ENCODE measurements at places on chromosomes 7 and 10.

GRCh38 chr7:138066954-138067394 is 9.3 kb upstream of the AKR1D1 start:
- DNase-seq = no peak

DNA sequence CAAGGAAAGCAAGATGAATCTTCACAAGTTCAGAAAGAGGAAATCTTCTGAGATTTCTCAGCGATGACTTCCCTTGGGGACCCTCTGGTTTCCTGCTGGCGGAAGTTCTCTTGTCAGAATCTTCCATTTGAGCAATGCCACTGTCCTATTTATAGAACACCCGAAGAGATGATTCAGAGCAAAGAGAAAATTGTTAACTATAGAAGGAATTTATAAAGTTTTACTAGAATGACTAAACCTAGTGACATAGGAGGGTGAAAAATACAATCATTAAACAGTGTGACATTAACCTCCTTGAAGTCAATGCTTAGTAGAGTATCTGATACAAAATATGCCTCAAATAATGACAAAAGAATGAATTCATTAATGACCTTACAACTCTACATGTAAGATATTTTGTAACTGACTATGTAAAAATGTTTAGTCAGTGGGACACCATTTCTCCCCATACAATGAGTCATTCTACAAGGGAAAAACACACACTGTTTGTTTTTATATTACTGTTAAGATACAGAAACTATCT is 206.5 kb upstream of the CNTNAP2 start:
- DNase-seq = no peak

DNA sequence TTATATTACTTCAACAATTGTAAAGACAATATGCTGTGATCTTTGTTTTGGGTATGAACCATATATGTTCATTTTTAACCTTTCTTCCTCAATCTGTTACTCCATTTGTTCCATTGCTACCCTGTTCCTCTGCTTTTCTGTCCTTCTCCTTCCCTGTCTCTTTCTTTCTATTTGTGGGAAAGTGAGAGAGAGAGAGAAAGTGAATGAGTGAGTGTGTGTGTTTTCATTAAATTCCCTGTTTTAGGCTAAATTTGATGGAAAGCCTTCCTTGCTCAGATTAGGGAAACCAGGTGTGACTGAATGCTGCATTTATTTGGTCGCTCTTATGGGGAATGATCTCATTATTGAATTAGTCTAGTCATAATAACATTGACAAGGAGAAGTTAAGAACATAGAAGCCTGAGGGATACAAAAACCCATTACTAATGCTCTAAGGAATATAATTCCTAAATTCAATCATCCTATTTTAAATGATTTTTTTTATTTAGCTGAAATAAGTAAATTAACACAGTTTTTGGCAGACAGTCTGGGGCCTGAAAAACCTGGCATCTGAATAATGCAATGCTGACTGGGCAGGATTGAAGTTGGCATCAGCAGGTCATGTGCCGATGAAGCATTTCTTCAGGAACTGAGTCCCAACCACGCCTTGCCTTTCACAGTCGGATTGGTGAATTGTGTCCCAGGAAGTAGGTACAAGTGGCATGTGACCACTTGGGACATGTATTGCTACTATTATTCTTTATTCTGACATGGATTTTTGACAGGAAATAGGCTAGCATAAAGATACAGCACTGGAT is 117.6 kb upstream of the LRGUK start:
- no peak for DNase-seq

- no peak for DNase-seq
Measured at GRCh38 chr7:153430931-153431330, 621.3 kb upstream of the DPP6 start.

DNA sequence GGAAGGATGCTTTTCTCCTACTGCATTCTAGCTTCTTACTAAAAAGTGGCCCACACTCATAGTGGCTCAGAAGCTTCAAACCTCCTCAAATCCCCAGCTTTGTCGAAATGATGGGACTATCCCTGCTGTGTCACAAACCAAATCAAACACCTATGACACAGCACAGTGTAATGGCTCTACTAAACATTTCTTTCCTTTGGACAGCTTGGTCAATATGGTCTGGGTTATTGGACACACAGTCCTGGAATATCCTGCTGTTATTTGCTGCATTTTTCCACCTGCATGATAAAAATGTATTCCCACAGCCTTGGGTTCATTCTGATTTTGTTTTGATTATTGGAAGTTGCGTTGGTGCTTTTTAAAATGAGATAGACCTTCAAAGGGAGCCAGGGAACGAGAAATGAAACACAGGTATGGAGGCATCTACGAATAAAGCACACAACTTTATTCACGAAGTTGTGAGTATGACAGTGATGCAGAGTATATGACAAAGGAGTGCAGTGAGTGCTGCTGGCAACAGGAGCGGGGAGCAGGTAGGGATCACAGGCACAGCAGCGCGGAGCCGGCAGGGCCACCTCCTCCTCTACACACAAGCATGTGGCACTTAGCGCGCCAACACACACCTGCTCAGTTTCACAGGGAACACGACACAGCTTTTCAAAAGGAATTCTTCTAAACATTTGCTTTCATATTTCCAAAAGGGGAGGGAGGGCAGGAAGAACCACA is 26.5 kb upstream of the AFAP1L2 start:
- DNase-seq = no peak

- no peak for DNase-seq
Measured at GRCh38 chr10:98236862-98237261, 31.1 kb downstream of the LOXL4 start.

DNA sequence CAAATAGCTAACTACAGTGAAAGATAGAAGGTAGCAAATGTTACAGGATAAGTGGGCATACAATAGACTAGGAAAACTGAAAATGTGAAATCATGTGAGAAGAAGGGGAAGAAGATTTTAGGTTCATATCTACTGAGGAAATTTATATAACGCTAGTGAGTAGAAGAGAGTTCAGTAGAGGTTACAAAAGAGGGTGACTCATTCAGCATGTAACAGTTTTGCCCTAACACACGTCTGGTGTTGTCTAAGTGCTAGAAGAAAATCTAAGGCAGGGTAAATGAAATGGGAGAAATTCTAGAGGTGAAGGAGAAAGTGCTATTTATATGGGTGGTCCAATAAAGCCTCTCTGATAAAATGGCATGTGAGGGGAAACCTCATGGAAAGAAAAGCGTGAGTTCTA is 731.4 kb upstream of the POT1 start:
- DNase-seq = no peak

- no peak for DNase-seq
Measured at GRCh38 chr10:119211625-119212441, 4.5 kb downstream of the GRK5 start.

DNA sequence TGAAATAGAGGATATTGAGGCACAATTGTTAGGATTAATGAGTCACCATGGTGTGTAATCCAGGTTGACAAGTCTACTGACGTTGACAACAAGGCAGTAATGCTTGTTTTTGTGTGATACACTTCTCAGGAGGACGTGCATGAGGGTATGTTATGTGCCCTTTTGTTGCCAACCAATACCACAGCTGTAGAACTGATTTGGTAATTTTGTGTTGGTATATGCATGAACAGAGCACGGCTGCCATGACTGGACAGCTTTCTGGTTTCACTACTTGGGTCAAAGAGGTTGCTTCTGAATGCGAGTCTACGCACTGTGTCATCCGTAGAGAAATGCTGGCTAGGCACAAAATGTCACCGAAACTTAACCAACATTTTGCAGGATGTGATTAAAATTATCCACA is 32.9 kb downstream of the PHTF2 start:
- peak; percentile 7 for DNase-seq

DNA sequence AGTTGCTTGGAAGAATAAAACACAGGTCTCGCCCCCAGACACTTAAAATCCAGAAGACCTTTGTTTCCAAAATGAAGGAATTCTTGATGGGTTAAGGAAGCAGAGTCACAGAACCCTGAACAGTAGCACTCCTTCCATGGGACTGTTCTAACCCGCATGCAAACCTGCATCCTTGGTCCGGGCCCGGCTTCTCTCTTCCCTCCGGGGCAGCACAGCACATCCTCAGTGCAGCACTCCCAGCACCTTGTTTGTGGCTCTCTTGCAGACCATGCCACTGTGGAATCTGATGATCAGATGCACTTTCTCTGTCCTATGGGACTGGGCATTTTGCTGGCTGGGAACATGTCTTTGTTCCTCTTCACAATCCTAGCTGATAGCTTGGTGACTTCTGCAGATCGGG is 33.5 kb downstream of the INSYN2A start:
- no peak for DNase-seq

DNA sequence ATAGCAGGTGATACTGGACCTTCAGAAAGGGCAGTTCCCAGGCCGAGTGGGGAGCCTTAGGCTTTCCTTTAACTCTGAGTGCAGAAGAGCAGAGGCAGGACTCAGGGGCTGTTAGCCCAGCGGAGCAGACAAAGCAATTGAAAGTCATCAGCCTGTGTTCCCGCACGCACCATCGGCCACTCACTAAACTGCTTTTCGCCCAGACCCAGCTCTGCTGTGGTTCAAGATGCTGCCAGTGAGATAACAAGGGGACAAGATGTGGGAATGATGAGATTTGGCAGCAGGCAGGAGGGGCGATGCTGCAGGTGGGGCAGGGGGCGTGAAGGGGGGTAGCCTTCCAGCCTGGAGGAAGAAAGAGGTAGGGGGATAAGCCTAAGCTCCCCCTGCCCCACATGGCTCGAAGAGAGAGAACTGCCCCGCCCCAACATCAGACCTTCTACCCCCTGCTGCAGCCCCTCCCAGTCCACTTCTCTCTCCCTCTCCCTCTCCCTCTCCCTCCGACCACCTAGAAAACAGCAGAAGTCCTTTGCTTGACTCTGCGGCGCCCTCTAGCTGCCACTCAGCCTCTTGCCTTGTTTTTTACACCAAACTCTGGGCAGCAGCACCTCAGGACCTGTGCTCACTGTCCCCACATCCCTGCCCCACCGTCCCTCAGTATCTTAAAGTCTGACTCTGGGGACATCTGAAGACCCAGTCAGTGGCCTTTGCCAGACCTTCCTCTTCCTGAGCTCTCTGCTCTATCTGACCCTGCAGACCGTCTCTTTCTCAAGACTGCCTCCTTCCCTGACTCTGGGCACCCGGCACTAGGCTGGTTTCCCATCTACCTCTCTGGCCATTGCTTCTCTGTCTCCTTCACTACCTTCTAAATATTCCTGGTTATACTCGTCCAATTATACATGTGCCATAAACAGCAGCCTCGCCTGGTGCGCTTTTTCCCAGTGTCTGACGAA is 110.5 kb downstream of the C10orf105 start:
- peak; percentile 16 for DNase-seq

DNA sequence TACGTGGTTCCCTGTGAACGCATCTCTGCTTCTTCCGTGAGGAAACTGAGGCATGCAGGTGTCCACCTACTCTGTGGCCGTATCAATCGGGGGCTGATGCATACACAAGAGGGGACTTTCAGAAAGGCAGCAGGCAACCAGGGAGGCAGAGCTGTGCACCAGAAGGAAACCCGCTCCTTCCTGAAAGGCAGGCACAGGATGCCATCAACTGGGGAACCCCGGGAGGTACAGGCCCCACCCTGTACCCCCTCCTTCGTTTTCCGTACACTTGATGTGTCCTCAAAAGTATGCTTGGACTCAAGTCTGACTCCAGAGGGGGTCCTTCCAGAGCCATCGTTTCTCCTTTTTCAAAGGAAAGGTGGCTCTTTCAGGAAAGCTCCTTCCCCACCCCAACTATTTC is 59.5 kb downstream of the ASB13 start:
- no peak for DNase-seq

GRCh38 chr10:125788156-125789034 is 12.8 kb upstream of the MMP21 start:
- DNase-seq = no peak

DNA sequence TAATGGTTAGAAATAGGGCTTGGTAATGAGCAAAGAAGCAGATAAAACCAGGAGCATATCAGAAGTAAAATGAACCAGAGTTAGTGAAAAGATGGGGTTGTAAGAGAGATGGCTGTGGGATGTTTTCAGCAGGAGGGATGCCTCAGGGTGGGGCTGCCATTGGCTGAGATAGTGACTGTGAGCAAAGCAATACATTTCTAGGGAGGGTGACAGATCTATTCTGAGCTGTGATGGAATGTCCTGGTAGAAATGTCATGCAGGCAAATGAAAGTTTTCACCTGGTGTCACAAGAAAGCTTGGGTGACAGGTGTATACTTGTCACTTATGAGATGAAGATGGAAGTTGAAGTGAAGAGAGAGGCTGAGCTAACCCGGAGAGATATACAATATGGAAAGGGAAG is 435.9 kb downstream of the TNS3 start:
- DNase-seq = no peak

GRCh38 chr10:131858118-131858515 is 42.7 kb upstream of the PPP2R2D start:
- no peak for DNase-seq

GRCh38 chr7:44466300-44467216 is 23.9 kb downstream of the NUDCD3 start:
- no peak for DNase-seq

GRCh38 chr7:37495574-37496184 is 47.0 kb upstream of the ELMO1 start:
- no peak for DNase-seq

DNA sequence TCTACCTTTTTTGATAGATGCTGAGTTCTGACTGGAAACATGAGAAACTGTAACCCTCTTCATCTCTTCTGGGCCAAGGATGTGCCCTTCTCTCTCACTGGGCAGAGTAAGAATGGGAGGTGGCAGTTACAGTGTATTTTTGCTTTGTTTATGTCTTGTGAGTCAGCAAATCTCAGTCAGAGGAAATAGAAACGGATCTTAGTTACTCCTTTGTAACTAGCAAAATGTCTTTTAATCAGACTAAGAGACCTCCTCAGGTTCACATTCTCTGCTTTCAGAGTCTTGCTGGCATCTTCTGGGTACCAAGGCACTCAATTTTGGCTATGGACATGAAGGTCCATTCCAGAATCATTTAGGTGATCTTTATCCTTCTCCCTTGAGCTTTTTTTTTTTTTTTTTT is 70.9 kb downstream of the HHEX start:
- DNase-seq = no peak
